ENCODE measurements at places on chromosomes 3 and 15. TPM values are rescaled to one million over a fixed set of nuclear protein-coding genes. Genes with fewer than 3 reads are reported as not detected.

GRCh38 chr15:60514261-60514881 is 35.4 kb upstream of the ICE2 start:
- no peak for ATAC-seq

DNA sequence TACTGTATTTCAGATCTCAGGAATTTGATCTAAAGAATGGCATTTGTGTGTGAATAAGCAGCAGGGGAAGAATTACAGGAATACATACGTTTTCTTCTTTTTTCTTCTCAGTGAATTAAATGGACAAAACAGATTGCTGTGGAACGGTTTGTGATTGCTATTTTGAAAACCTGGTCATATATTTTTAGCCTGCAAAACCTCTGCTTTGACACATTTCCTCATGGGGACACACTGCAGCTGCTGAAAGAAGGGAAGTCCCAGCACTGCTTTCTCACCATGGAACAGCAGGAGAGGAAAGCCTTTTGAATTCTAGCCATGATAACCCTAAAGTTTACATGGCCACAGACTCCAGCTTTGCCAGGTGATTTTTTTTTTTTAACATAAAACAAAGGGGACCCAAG is 315.0 kb downstream of the OXSM start:
- peak; percentile 25 for ATAC-seq

DNA sequence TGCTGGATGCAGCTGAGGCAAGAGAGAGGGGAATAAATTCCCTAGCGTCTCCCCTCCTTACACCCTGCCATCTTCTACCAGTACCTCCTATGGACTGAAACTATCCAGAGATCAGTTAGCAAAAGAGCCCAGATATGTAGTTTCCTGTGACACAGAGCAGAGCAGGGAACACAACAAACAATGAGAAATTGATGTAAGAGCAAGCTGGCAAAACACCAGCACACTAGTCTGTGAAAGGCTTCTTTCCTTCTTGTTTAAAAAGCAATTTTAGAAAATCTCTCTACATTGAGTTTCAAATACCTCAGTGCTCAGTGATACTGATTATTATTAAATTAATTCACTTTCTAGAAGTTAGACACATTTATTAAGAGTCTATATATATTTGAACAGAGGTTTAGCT is 215.6 kb upstream of the AZI2 start:
- ATAC-seq, result no peak

DNA sequence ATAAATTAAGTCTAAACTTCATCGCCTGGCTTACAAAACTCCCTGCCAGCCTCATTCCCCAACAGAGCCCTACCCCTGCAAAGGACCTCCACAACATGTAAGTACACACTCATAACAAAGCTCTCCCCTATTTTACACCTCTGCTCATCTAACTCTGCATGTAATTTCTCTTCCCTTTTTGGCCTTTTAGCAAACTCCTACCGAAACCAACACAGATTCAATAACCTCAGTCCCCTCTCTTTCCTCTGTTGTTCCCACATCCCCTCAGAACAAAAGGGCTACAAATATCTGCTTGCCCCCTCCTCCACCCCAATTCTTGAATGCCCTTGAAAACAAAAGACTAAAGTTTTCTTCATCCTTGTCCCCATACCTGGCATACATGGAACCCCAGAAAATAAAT is 662 bp downstream of the UBL7 start:
- no peak for ATAC-seq

Gene WWTR1
- total RNA-seq, result 3.1 TPM

All from motor neuron (in vitro differentiated cells).